AML-193 (cell line): ENCODE measurements at places on chromosomes 7 and 10.

DNA sequence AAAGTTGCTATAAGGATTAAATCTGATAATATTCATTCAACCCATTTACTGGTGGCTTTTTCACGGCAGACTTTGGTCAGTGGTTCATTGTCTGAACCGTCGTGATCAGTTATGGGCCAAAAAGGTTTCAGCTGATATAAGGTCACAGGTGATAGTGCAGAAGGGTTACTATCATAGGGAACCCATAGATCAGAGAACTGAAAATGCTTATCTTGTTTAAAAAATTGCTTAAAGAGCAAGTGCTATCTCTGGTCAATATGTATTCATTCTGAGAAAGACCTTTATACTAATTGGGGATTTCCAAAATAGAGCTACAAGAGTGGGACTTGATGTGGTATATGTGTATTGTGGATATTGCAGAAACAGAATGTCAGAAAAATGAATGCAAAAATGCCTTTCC is 147.8 kb upstream of the SEMA3E start:
- DNase-seq: no peak

- no peak for DNase-seq
Measured at GRCh38 chr7:17026269-17026668, 144.5 kb upstream of the AGR3 start.

DNA sequence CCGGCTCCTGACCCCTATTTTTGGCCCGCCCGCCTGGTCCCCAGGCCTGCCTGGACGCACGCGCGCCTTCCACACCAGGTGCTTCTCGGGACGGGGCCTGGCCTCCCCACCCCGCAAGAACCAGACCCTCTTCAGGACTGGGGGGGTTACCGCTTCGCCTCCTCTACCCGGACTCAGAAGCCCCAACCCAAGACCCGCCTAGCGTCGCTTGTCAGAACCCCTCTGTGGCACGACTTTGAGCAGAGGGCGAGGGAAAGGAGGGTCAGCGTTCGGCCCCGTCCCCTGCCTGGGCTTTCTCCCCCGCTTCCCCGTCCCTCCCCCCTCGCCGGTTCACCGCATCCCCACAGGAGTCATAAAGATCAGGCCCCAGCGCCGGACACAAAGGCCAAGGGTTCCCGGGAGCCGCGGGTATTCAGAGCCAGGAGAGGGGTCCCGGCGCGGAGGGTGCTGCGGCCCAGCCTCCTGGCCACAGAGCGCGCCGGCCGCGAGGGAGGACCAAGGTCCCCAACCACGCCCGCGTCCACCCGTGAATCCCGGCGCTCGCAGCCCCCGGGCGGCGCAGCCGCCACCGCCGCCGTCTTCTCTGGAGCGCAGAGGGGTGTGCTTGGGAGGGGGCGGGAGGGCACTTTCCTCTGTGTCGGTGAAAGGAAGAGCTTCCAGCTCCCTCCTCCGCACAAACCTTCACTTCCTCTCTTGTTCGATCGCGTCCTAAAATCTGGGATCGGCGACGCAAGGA is 351.9 kb downstream of the DNAJB6 start:
- no peak for DNase-seq

- DNase-seq: no peak
Measured at GRCh38 chr7:2510130-2510776, 9.3 kb upstream of the LFNG start.

DNA sequence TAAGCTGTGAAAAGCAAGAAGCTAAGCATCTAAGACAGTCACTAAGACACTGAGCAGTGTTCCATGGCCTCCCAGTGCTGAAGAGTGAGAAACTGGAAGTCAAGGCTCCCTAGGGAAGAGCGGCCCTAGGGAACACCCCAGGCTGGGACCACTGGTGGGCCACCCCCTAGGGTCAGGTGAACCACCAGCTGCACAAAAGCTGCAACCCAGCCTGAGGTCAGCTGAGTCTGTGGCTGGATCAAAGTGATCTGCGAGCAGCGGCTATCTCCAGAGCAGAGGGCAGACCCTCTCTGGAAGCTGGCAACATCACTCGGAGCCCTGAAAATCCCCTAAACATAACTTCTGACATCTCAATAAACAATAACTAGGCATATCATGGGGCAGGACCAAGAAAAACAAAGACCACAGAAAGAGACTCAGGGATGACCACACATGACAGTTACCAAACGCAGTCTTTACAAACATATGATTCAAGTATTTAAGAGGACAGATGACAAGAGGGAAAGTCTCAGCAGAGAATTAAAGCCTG is 125.8 kb downstream of the DLG5 start:
- no peak for DNase-seq

- DNase-seq: no peak
Measured at GRCh38 chr7:40798613-40799012, 663.8 kb downstream of the SUGCT start.

DNA sequence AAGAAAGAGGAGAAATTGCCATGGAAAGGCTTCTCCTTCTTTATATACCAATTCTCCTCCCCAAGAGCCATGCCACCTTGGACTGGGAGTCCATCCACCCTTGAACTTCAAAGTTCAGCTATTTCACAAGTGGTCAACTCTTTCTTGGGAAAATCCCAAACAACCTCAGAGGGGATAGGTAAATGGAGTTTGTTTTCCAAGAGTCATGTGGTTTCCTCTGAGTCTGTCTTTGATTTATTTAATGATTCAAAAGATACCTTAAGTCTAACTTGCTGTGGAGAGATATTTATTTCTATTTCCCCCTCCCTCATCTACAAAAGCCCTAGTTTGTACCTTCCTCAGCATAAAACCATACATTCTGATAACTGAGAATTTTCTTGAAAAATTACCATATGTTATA is 758.6 kb upstream of the IGFBP3 start:
- DNase-seq: no peak
